CD4-positive, alpha-beta T cell treated with Interleukin-6 at 100 ng/mL for 8 hours (primary cell): ENCODE measurements at places on chromosomes 5 and 9.

DNA sequence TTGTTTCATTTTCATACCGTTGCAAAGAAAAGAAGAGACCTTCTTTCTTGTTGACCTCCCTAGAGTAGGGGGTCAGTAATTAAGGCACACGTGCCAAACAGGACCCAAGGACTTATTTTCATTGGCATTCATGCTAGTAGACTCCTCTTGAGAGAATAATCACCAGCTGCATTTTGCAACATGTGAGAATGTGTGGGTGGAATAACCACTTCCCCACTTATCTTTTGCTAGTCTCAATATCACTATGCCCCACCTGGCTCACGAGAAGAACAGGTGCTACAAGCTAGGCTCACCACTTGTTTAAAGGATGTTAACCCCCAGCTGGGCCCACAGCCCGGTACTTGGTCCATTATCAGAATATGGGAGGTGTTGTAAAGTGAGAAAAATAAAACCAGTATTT lies 460.7 kb upstream of the MEF2C start:
- no peak for DNase-seq

GRCh38 chr5:29885595-29885994 lies 1307.9 kb upstream of the CDH6 start:
- no peak for DNase-seq

DNA sequence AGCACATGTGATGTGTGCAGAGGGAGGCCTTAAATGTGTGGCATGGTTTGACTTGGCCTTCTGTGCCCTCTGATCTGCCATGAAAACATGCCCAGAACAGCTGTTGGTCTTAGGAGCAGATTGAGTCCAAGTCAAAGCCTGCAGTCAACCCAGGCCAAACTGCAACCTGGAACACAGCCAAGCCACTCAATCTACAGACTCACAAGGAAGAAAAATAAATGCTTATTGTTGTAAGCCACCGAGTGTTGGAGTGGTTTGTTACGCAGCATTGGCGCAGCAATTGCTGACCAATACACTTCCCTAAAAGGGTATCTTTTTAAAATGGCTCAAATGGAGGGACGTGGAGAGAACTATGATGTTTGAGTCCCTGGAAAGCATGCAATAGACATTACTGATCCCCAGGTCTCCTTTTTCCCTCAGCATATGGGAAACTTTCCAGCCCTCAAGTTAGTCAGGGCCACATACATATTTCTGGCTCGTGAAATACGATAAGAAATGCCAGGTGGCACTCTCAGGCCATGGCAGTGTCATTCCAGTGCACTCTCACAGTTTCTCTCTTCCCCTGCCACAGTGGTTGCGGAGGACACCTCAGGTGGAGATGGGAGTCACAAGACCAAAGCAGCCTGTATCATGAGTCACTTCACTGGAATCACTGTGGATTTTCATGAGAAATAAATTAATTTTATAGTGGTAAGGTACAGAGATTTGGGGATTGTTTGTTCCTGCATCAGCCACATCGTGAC lies 168.0 kb upstream of the ZNF618 start:
- DNase-seq: no peak

DNA sequence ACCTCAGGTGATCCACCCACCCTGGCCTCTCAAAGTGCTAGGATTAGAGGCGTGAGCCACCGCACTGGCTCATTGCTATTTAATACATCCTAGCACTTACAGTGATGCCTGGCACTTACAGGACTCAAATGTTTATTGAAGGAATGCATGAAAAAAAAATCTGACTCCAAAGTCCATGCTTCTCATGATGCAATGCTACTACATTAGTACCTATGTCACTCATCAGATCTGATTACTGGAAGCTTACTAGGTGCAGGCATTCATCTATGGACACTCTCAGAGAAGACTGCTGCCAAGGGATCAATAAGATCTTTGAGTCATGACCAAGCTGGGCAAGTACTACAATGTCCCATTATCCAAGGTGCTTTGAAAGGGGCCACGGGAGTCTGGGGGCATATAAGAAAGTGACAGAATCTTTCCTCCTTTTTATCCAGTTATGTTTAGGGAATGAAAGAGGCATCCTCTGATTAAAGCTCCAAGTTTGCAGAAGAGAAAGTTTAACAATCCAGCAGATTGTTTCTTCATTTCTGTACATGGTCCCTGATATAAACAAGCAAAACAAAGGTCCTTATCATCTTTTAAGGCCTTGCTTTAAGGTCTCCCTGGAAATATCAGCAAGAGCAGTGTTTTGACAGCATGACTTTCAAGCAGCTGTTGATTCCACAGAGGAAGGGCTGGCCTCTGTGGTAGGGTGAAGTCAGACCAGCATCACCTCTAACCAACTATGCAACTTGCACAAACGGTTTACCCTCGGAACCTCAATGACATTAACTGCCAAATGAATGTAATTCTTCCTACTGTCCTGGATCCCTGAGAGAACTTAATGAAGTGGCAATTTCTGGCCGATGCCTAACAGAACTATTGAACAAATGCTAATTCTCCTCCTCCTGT lies 35.9 kb downstream of the ARPC5L start:
- DNase-seq: no peak

- no peak for DNase-seq
Measured at GRCh38 chr5:6781716-6782115, 68.5 kb downstream of the TENT4A start.

GRCh38 chr5:59209758-59210359 lies 627.0 kb downstream of the RAB3C start:
- no peak for DNase-seq

DNA sequence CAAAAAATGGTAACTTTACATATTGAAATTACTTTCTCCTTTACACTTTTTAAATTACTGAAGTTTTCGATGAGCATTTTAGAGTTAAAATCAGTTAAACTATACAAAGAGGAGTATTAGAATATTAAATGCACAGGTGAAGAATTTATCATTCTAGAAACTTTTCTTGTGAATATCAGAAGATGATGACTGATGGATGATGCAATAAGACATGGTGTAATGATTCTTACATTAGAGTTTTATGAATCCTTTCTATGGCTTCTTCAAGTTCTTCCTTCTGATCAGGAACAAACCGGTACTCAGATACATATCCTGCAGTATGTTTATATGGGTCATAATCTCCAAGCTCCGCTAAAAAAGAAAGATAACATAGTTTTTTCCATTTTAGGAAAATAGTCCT lies 154.4 kb downstream of the EPB41L4A start:
- DNase-seq: no peak

DNA sequence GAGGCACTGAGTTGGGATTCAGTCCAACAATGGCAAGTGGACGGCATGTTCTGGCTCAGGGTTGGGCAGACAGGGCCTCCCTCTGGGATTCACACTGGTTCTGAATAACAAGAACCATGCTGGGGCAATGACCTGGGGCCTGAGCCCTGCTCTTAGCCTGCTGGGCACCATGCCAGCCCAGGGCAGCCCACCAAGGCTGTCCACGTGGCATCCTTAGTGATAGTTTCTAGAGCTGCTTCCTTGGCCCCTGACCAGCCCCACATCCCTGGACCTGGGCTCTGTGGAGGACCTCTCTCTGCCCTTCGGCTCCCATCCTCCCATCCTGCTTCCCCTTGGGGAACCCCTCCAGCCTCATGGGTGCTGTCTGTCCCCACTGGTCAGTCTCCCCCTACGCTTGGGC lies 22.3 kb upstream of the OLFM1 start:
- DNase-seq: no peak

DNA sequence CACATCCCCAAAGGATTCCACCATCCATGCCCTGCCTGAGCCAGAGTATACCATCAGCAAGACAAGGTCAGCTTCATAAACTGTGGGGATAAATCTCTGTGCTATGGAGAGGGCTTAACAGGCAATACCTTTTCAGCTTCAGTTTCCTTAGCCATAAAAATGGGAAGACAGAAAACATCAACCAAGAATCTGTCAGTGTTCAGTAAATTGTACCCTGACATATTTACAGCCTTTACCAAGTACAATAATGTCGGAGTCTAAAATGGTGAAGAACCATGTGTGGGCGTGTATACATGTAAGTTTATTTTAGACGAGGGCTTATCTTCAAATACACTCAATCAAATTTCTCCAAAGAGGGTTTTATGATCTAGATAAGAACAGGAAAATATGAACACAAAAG lies 94.7 kb downstream of the ELAVL2 start:
- DNase-seq: no peak

GRCh38 chr5:8825139-8825757 lies 720.6 kb downstream of the SEMA5A start:
- no peak for DNase-seq

DNA sequence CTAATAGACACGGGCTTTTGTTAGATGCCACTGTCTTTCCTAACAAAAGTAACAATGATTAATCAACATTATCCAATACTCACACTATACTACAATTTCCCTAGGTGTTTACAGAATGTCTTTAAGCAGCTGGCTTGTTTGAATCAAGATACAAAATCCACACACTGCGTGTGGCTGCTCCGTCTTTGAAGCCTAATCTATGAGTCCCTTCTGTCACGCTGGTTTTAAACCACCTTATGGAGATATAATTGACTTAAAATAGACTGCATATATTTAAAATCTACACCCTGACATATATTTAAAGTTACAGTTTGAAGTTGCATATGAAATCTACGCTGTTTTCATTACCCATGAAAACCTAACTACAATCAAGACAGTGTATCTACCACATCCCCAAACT lies 73.9 kb upstream of the TBC1D9B start:
- no peak for DNase-seq

- no peak for DNase-seq
Measured at GRCh38 chr9:34072868-34073590, 24.3 kb upstream of the UBAP2 start.

DNA sequence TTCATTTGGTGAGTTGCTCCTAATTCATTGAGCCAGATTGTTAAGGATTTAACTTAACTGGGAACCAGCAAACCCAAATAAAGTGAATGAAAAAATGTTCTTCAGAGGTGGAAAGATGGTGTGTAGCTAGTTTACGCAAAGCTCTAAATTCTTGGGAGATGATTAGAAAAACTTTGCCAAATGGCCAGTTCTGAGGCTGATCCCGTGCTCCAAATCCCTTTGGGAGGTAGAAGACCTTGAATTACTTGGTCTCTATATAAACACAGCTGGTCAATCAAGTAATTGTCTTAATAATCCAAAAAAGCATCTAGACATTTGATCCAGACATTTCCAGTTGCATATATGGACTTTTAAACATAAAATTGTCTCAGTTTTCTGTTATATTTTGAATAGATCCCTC lies 11.4 kb downstream of the ACTL7B start:
- no peak for DNase-seq

- DNase-seq: no peak
Measured at GRCh38 chr9:127585161-127585819, 26.8 kb upstream of the STXBP1 start.

DNA sequence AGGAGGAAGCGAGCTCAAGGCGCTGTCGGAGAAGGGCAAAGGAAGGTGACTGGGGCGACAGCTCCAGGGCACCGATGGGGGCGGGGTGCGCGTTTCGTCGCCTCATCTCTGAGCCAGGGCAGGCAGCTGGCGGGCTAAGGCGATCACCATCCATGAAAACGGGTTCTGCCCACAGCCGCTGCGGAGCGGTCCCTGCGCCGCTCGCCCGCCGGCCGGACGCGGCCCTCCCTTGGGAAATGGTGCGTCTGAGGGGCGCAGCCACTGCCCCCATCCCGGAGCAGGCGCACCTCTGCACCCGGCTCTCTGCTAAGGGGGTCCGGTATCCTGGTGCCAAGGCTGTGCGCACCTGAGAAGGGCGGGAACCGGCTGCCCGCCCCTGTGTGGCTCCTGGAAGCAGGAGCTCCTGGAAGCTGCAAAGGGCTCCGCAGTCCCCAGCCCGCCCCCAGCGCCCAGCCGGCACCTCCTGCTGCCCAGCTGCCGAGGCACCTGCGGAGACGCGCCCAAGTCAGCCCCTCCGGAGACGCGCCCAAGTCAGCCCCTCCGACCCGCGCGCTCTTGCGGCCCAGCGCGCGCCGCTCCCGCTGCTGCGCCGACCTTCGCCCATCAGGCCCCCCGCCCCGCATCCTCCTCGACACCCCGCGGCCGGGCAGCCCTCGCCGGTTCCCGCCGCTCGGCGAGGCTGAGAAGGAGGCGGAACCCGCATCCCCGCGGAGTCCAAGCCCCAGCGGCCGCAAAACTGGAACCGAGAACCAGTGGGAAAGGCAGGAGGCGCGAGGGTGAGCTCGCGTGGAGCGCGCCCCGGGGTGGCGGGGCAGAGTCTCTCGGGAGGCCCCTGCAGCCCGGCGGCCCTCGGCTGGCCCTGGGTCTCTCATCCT lies 757 bp downstream of the ANKRD34B start:
- DNase-seq: no peak

- DNase-seq: no peak
Measured at GRCh38 chr9:107732781-107733522, 243.4 kb upstream of the KLF4 start.

- no peak for DNase-seq
Measured at GRCh38 chr9:97179616-97180015, 127.8 kb upstream of the CCDC180 start.

GRCh38 chr9:95595721-95596295 lies 79.0 kb upstream of the PTCH1 start:
- DNase-seq: no peak

GRCh38 chr9:88986776-88987175 lies 4.5 kb upstream of the S1PR3 start:
- no peak for DNase-seq

DNA sequence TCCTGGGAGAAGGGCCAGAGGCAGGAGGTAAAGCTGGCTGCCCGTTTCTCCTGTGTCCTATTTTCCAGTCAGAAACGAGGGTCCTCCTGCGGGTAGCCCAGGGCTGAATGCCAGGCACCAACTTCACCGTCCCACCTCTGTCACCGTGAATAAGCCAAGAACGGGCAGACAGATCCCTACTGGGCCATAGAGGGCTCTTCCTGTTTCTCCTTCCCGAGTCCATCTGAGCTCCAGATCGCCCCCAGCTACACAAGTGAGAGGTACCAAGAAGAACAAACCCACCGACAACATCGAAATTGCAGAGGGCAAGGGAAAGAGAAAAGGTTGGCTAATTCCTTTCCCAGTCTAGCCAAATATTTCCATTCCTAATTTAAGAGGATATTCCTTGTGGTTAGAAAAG lies 93.7 kb downstream of the SPOCK1 start:
- no peak for DNase-seq

DNA sequence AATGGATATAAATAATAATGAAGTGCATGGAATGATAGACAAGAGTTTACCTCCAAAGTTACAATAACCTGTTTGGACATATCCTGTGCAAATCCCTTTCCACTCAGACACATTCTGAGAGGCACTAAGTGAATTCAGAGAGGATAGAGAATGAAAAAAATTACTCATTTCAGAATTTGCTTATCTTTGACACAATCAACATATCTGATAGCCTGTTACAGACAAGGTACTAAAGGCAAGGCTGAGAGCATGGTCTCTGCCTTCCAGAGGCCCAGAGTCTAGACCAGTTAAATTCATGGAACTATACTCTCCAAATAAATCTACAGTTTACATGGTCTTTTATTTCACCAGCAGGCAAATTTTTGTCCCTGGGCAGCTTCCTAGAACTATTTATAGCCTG lies 371.8 kb upstream of the PTGER4 start:
- no peak for DNase-seq

GRCh38 chr9:81633952-81634854 lies 55.1 kb downstream of the TLE1 start:
- no peak for DNase-seq

- DNase-seq: peak; percentile 66
Measured at GRCh38 chr5:76542887-76543690, 80.1 kb downstream of the F2RL2 start.

DNA sequence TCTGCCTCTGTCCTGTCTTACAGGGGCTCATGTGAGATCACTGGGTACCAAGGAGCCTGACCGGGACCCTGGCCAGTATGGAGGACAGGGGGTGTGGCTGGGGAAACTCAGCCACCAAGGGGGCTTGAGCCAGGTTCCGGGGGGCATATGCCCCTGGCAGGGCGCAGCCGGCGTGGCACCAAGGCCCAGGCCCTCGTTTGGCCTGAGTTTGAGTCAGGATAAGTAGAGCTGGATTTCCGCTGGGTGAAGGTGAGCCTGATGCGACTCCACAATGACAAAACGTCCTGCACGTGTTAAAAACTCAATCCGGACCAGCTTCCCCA lies 616 bp upstream of the TSPAN17 start:
- DNase-seq: no peak
